ENCODE measurements at places on chromosomes 11 and 22.

DNA sequence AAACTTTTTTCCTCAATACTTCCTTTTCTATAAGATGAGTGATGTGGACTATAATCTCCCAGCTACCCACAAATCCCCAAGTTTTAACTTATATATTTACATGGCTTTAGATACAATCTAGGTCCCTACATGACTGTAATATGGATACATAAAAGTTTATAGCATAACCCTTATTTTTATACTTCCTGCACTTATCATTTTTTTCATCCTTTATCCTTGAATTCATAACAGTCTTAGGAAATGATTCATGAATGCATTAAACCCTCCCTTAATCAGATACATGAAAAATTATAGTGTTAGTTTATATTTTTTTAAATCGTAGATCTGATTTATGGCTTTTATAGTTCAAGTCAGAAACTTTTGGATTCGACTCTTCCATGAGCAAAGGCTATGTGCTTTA is 195.8 kb downstream of the MAML2 start:
- no peak for DNase-seq

- DNase-seq, result no peak
These were observed 36.1 kb downstream of the TPBGL start for GRCh38 chr11:75276686-75277085.

DNA sequence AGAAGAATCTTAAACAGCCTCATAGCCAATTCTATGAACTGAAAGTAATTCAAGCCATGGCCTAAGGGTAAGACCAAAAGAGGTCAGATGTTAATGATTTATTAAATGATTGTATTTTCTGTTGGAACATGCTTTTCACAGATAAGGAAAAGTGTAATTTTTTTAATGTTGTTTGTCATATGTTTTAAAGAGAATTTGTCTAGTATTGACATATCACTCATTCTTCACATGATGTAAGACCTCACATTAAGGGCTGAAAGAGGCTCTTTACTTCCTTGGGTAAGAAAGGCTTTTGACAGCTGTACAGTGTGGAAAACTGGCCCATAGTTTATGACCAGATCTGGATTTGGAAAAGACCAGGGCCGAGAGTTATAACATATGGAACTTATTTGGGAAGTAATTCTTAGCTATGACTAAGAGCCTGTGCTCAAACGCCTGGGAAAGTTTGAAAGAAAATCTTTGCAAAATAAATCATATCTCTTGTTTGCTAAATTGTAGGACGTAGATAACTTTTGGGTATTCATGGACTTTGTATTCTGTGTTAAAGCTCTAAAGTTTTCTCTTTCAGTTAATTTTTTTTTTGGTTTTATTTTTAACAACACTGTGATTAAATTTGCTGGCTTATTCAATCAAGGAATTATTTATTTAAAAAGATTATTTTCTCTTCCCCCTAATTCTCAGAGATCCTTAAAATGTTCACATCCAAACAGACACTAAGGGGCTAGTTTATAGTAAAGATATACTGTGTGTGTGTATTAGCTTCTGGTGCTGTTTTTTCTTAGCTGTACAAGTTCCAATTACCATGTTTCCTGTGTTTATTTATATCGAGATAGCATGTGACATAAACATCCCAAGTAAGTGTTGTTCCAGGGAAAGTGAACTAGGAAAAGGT is 162.2 kb downstream of the ARHGAP42 start:
- DNase-seq, result no peak

DNA sequence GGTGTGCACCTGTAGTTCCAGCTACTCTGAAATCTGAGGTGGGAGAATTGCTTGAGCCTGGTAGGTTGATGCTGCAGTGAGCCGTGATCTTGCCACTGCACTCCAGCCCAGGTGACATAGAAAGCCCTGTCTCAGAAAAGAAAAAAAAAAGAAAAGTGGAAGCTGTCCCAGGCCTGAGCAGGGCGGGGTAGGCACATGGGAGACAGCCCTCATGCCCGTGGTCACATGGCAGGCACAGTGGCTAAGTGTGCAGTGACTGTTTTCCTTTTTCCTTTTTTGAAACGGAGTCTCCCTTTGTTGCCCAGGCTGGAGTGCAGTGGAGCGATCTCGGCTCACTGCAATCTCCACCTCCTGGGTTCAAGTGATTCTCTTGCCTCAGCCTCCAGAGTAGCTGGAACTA is 7.8 kb downstream of the OTUB1 start:
- DNase-seq, result no peak
